ENCODE measurements at places on chromosomes 6 and 20.

DNA sequence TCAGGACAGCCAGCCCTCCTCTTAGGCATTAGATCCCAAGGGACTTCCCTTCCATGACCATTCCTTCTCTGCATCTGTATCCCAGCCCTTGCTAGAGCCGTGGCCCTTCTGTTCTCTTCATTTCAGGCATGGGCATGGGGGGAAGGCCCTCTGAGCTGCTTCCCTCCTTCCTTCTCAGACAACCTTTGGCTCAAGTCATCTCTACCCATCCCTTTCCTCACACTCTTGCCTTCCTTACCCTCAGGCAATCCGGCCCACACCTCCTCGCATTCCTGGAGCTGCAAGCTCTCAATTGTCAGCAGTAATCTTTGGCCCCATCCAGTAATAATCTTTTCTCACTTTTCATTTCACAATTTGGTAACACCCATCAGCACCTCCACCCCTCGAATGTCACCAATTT is 426.9 kb upstream of the JARID2 start:
- DNase-seq, result no peak

DNA sequence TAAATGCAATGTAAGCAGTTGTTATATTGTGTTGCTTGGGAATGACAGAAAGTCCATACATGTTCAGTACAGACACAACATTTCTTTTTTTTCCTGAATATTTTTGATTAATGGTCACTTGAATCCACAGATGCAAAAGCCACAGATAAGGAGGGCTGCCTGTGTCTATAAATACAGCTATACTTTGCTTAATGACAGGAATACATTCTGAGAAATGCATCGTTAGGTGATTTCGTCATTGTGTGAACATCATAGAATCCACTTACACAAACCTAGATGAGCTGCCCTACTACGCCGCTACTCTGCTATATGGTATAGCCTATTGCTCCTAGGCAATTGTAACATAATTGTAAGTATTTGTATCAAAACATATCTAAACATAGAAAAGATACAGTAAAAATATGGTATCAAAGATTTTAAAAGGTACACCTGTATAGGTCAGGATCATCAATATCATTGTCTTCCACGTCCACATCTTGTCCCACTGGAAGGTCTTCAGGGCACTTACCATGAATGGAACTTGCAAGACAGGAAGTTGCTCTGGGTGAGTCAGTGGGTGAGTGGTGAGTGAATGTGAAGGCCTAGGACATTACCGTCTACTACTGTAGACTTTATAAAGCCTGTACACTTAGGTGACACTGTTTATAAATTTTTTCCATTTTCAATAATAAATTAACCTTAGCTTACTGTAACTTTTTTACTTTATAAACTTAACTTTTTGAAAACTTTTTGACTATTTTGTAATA is 27.9 kb upstream of the POPDC3 start:
- no peak for DNase-seq

DNA sequence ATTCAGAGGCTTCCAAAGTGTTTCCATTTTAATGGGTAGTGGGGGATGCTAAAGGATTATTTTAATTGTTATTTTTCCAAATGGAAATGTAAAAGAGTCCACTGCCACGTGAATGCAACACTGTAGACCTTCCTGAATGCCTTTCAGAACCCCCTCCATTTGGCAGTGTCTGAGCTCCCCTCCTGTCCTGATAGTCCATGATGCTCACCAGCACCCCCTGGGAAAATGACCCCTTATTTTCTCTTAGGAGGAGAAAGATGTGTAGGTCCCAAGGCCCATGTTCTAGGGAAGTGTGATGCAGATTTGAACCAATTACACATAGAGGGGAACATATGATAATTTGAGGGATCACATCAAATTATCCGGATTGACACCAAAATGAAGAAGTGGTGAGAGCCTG is 46.8 kb upstream of the SH3BGRL2 start:
- DNase-seq, result no peak

DNA sequence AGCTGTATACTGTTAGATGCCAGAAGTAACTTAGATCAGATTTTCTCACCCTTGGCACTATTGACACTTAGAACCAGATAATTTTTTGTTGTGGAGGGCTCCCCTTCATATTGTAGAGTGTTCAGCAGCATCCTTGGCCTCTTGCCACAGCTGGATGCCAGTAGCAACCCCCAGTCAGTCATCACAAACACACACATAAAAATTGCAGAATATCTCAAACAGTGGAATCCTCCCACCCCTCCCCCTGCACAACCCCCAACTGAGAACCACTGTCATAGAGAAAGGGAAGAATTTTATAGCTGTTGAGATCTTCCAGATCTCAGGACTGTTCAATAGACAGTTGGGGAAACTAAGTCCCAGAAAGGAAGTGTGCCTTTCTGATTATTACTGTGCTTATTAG is 81.2 kb upstream of the VSTM2L start:
- no peak for DNase-seq

DNA sequence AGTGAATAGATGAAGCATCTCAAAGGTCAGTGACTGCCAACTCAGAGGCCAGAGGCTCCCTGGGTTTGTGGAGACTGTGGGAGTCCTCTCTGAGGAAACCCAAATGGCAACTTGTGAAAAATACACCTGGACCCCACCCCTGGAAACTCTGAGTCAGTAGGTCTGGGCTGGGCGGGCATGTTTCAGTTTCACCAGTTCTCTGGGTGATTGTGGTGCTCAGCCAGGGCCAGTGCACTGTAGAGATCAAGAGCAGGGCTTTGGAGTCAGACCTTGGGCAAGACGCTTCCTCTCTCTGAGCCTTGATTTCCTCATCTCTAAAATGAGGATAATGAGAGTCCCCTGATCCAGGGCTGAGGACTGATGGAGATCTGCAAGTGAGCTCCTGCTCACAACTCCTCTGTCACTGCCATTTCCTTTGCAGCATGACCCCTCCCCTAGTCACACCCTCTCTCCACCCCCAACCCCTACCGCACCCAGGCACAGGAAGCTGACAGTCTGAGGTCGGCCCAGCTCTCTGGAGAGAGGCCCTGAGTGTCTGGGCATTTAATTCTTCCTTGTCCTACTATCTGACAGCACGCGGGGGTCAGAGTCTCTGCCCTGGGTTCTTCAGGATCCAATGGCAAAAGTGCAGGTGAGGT is 5.1 kb downstream of the DEF6 start:
- DNase-seq, result no peak

- no peak for DNase-seq
These were observed 18.4 kb upstream of the MRPS18A start for GRCh38 chr6:43705996-43706395.

DNA sequence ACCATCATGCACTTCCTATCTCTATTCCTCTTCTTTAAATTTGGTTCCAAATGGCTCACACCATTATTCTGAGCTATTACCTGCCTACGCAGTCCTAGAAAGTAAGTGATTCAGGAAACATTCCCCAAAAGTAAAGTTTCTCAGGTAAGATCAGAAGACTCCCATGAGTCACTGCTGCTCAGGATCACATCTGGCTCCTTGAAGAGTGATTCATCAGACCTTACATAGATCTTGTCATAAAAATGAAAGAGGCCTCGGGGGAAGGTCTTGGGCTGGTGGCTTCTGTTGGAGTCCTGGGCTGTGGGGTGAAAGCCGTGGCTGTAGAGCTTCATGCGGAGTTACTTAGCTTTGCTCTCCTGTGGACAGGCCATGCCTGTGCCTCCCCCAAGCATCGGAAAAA is 35.9 kb downstream of the PLG start:
- no peak for DNase-seq

DNA sequence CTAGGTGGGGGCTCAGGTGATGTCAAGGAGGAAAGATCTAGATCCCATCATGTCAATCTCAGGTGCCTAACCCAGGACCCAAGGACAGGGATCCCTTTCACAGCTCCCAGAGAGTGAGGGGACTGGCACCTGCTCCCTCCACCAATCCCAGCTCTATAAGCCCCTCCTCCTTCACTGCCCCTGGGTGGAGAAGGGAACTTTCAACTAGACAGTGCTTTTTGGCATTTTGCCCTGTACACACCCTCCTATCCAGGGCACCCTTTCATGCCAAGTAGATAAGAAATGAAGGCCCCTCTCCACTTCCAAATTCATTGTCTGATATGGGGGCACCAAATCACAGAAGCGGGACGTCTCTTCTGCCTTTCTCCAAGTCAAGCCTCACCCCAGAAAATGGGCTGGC is 61.6 kb downstream of the MDGA1 start:
- DNase-seq, result no peak

- no peak for DNase-seq
These were observed 5.0 kb downstream of the BANF2 start for GRCh38 chr20:17704589-17705317.

DNA sequence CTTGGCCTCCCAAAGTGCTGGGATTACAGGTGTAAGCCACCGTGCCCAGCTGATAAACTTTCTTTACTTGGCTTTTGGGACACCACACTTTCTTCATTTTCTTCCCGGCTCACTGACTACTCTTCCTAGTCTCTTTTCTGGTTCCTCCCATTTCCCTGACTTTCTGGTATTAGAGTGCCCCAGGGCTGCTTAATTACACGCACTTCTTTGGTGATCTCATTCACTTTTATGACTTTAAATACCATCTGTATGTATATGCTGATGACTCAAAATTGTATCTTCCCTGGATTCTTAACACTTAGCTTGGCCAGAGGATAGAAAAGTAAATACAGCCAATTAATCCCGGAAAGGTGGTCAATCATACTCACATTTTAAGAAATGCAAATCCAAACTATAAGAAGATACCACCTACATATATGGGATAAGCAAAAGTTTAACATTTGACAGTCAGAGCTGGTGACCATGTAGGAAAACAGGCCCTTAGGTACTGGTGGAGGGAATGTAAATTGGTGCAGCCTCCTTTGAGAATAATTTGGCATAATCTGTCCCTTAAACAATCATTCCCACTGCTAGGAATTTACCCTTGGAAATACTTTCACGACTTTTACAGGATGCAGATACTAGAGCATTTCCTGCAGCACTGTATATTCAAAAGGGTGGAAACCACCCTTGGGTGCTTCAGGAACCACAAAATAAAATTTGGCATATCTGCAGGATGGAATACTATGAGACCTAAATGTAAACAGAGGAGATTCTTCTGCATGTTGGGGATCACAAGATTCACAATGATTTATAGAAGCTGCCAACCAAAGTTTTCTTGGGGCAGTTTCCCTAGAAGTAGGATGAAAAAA is 9.4 kb upstream of the NANP start:
- no peak for DNase-seq

DNA sequence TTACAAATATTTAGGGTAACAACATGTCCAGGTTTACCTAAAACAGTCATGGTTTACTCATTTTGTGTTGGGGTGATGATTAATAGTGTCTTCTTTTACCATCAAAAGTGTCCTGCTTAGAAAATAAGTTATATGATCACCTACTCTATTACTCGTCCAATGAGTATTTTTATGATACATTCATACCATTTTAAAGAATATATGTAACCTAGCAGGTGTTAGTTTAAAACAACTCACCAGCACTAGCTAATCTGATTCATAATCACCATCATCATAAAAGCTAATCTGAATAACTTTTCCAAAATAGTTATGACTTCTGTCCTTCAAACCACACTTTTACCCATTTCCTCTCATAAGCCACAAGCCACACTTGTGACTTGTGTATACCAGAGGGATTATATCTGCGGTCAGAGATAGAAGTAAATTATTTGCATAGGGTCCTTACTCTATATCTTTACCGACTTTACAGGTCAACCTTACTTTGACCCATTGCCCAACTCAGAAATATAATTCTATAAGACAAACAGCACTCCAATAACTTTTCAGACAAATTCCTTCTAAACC is 33.3 kb upstream of the NRN1 start:
- no peak for DNase-seq

GRCh38 chr6:79604583-79605037 is 26.5 kb upstream of the SH3BGRL2 start:
- DNase-seq, result no peak
